ENCODE measurements at places on chromosomes 13 and 19.

DNA sequence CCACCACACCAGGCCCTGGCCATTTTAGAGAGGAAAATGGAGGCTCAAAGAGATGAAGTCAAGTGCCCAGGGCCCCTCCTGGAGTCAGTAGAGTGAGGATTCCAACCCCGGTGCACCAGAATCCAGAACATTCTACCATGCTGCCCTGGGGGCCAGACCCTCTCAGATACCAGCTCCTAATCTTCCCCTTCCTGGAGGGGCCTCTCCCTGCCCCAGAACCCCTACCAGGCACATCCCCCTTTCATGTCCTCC lies 11.1 kb downstream of the CAPN12 start:
- DNase-seq: no peak

DNA sequence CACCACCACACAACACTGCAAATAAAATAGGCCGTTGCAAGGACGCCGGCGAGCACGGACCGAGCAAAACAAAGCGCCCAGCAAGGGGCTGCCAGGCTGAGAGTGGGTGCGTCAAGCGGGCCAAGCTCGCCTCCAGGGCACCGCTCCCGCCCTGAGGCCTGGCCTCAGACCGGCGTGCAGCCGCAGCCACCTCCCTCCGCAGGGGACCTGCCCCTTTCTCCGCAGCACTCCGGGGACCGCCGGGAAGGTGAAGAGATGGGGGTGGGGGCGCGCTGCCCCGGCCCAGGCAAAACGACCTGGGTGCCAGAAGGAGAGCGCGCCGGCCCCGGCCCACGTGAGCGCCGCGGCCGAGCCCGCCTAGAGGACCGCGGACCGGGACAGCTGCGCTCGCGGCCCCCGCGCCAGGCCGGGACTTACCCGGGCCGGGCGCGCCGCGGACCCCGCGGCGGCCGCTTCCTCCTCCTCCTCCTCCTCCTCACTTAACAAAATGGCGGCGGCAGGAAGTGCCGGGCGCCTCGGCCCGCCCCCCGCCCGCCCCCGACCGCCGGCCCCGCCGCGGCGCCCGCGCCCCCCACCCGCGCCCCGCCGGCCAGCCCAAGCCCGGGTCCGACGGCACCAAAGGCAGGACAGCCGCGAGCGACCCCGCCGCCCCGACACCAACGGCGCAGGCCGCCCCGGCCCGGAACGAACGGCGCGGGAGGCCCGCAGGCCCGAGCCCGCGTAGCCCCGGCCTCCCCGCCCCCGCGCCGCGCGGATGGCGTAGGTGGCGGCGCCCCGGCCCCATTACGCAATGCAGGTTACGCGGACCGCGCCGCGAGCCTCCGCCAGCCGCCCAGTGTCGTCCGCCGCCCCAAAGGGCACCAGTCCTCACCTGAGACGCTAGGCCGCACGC lies 674 bp downstream of the BRD4 start:
- DNase-seq: no peak

DNA sequence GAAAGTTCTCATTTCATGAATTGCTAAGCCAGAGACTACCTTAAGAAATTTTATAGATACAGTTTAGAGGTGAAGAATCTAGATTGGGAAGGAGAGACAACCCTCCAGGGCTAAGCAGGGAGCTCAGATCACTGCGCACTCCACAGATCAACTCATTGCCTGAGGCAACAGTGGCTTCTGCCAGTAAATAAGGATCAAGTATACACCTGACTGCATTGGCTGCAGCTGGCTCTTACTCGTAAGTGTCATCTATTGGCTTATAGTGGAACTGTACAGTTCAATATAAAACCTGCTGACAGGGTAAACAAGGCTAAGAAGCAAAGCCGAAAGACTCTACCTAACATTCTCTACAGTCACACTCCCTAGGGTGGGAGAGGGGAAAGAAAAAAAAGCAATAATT lies 18.0 kb upstream of the C1QTNF9B start:
- DNase-seq: no peak

DNA sequence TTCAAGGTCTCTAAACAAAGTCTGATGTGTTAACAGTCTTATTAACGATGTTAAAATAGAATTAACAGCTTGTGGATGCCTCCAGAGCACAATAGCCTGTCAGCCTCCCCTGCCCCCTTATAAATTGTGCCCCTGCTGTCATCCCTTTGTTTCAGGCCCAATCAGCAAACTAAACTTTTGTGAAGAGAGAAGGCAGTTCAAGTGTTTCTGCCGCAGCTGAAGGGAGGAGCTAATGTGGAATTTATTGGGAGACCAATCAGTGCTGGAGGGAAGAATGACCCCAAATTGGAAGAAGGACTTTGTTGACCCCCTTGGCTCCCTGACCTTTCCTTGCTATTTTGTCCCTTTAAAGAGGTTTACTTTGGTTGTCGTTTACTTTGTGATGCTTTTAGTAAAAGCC lies 160.5 kb downstream of the TM9SF2 start:
- DNase-seq: no peak

DNA sequence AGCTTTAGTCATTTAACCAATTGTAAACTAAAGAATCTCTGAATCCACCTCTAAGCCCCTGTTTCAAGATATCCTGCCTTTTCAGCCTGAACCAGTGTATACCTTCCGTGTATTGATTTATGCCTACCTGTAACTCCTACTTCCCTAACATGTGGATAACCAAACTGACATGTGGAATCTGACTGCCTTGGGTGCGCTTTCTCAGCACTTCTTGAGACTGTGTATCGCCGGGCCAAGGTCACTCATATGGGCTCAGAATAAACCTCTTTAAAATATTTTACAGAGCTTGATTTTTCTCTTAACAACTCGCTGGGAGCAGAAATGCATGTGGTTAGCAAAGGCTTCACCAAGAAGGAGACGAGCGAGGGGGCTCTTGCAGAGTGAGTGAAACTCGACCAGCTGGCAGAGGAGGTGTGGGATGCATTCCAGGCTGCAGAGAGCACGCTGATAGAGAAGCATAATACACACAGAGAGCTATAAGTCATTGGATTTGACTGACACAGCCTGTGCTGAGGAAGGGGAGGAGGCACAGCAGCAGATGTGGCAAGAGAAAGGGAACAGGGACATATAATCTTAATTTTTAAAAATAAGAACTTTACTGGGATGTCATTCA lies 268.2 kb upstream of the MAB21L1 start:
- DNase-seq: no peak

DNA sequence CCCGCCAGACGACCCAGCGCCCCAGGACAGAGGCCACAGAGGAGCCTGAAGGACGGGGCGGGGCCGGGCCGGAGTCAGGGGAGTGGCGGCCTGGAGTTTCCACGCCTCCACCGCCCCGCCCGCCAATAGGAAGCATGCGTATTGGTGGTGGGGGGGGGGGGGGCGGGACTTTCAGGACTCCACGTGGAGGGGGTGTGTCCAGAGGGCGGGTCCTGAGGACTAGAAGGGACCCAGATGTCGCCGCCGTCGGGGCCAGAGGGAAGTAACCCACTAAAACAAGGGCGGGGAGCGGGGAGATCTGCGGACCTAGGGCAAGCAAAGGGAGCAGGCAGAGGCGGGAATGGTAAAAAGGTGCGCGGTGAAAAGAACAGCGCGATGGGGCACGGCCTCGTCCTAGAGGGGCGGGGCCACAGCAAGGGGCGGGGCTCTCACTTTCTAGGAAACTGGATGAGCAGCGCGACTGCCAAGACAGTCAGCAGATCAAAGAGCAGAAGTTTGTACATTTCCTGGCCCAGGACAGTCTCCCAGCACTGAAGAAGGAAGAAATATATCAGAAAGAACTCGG lies 2.8 kb upstream of the LENG1 start:
- DNase-seq: no peak

DNA sequence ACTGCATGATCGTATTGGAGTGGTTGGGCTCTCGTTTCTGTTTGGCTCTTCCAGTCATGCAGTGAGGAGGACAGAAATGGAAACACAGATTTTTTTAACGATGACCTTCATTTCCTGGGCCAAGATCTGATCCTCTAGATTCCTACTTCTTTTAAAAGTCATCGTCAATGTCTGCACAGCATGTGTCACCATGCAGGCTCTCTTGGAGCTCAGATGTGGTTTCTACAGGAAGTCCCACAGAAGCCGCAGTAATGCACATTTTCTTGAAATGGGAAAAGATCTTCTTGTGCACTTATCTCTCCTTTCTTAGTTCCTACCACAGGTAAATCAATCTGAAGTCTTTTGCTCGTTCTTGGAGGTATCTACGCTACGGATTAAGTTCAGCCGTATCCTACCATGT lies 626.9 kb downstream of the EFNB2 start:
- no peak for DNase-seq

GRCh38 chr19:31334849-31335624 lies 14.2 kb downstream of the TSHZ3 start:
- DNase-seq: no peak

- DNase-seq: no peak
Observed at GRCh38 chr19:584240-585001, 5.3 kb upstream of the HCN2 start.

- DNase-seq: no peak
Observed at GRCh38 chr13:49681842-49682435, 9.3 kb downstream of the EBPL start.

DNA sequence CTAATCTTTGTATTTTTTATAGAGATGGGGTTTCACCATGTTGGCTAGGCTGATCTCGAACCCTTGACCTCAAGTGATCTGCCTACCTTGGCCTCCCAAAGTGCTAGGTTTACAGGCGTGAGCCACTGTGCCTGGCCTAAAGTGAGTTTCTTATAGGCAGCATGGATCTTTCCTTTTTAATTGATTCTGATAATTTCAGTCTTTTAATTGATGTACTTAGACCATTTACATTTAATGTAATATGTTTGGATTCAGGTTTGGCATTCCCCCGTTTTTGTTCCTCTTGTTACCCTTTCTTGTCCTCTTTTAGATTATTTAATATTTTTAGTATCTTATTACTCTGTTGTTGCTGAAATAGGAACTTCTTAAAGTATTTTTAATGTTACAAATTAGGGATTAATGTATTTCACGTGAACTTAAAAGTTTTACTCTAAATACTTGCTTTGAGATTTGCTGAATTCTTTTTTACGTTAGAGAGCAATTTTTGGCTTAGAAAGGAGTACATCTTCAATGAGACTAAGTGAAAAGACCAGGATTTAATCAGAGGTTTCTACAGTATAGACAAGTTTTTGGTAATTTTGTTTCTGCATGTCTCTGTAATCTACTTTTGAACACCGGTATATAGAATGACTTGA lies 50.3 kb downstream of the URI1 start:
- no peak for DNase-seq

DNA sequence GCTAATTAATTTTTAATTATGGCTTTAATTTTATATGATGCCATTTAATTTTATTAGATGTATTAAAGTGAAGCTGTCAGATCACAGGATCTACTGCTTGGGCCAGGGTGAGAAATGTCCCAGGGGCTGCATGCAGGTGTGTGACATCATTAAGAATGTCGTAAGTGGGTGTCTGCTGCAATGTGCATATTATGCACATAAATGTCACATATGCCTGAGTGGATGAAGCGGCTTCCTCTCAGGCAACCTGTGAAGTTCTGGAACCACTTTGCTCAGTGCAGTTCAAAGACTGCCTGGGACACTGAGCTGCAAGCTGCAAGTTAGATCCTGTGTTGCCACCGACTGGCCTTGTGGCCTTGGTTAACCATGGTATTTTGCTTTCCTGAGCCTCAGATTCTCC lies 355.0 kb downstream of the UQCRFS1 start:
- no peak for DNase-seq

DNA sequence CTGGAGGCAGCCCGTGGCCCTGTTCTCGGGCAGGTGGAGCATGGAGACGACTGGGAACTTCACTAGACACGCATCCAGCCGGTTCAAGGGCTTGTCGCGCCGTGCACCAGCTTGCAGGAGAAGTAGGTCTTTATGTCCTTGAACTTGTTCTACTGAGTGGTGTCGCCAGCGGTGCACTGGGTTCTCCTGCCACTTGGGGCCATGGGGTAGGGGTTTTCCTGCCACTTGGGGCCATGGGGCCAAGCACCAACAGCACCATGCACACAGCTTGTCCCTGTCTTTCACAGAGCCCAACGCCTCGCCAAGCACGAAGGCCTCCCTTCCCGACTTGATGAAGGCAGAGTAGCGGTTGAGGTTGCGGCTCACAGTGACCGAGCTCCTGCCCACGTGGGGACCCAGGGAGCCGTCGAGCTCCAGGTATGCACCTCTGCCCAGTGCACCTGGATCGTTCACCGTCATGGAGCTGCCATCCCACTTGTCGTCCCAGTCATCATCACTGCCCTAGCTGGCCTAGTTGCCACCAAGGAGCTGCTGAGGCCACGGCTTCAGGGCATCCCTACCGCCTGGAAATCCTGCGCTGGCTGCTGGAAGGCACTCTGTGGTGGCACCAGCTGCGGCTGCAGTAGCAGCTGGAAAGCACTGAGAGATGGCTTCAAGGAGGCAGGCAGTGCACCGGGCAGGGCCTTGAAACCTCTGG lies 40.5 kb upstream of the TPM4 start:
- DNase-seq: no peak

- DNase-seq: no peak
Observed at GRCh38 chr13:59409211-59409610, 754.5 kb downstream of the DIAPH3 start.

- no peak for DNase-seq
Observed at GRCh38 chr13:29937841-29938240, 87.4 kb upstream of the UBL3 start.

DNA sequence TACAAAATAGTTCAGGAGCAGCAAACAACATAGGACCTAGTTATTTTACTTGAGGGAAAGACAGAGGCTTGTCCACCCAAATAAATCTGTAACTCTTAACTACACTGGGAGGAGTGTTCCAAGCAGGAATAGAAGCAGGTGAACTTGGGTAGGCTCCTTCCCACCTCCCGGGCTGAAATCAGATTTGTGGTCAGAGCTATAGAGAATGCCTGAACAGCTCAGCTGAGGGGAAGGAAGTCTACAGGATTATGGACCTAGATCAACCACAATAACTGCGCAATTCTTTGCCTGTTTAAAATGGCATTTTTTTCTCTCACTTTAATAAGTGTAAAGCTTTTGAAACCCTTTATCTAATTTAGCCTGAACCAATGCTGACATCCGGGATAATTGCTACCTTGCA lies 73.5 kb upstream of the IRS2 start:
- no peak for DNase-seq

- DNase-seq: no peak
Observed at GRCh38 chr13:46296921-46297320, 85.2 kb downstream of the LRRC63 start.

DNA sequence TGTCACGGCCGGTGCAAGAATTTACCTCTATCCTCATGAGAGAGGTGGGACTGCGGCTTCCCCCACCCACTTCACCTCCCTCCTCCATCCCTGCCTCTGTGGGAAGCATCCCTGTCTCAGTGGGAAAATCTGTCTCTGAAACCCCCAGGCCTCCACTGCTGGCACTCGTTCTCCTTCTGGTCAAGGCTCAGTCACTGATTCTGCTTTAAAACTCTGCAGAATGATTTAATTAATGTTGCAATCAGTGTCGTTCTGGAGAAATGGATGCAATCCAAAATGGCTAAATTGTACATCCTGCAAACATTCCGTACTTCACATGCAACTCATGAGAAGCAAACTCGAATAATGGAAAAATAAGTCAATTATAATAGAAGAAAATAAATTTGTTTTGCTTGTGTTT lies 5.6 kb downstream of the RASL11A start:
- DNase-seq: no peak

DNA sequence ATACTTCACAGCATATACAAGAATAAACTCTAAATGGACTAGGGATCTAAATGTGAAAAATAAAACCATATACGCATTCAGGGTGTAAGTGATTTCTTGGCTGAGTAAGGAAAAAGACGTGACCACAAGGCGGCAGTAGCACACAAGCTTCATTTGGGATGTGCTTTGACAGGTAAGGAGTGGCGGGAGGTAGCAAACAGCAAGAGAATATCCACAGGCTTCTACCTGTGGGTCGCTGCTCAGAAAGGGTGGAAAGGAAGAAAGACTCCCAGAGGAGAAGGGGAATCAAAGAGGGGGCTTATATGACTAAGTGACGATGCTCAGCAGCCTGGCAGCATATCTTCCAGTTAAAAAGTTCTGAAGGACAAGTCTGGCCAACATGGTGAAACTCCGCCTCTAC lies 2.5 kb upstream of the ZNF121 start:
- no peak for DNase-seq

All from cortex of kidney (tissue), 1 donor.